Large intestine (tissue), 12 donors: ENCODE measurements at places on chromosomes 4 and X. TPM values are rescaled to one million over a fixed set of nuclear protein-coding genes. Genes with fewer than 3 reads are reported as not detected.

The RS1 gene
- polyA plus RNA-seq: 0.03 TPM

The PLXNB3 gene
- 5.0 TPM for polyA plus RNA-seq

The SH3BP2 gene
- 45.9 TPM for polyA plus RNA-seq

- no peak for DNase-seq
These were observed 1341.7 kb downstream of the PCDH7 start for GRCh38 chr4:32061916-32062315.

DNA sequence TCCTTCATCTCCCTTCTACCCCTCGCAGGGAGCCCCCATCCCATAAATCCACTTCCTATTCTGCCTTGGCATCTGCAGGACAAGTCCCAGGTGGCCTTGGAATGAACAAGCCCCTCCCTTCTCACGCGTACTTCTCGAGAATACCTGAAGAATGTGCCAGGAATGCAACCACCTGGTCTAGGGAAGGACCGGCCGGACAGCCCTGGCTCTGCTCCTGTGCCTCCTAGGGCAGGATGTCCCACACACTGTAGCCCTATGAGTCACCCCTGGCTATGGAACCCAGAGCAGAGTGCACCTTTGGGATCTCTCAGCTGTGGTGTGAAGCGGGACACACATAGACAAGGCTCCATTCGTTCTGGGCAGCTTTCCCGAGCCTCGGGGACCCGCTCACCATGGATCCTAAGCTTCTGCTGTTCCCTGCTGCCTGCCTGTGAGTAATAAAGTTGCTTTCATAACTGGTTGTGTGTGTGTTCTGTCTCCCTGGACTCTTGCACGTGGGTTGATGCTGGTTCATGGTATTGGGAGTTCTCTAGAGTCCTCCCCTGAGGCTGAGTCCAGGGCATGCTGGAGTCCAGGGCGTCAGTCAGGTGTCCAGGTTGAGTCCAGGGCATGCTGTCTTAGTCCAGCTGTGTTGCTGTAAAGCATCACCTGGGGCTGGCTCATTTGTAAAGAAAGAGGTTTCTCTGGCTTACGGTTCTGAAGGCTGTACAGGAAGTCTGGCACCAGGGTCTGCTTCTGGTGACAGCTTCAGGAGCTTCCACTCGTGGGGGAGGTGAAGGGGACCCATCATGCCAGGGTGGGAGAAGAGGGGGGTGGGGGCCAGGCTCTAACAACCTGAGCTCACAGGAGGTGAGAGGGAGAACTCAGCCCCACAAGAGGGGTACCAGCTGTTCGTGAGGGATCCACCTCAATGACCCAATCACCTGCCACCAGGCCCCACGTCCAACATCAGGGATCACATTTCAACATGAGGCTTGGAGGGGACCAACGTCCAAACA is 7.4 kb upstream of the PDE6B start:
- no peak for DNase-seq

- DNase-seq: no peak
These were observed 7.3 kb downstream of the TMEM154 start for GRCh38 chr4:152672206-152673092.

DNA sequence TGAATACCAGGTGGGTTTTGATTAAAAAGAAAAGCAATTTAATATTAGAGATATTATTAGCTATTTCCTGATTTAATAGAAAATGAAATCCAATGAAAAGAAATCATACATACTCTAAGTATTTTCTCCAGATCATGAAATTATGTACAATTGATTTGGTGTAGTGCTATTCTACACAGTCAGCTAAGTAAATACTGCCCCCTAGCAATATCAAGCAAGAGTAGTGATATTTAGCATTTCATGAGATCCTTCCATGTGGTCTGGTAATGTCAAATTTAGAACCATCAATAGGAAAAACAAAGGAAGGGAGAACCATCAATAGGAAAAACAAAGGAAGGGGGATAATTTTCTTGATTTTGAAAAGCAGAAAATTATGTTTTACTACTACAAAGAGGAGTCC is 114.6 kb downstream of the TBCK start:
- DNase-seq: no peak

DNA sequence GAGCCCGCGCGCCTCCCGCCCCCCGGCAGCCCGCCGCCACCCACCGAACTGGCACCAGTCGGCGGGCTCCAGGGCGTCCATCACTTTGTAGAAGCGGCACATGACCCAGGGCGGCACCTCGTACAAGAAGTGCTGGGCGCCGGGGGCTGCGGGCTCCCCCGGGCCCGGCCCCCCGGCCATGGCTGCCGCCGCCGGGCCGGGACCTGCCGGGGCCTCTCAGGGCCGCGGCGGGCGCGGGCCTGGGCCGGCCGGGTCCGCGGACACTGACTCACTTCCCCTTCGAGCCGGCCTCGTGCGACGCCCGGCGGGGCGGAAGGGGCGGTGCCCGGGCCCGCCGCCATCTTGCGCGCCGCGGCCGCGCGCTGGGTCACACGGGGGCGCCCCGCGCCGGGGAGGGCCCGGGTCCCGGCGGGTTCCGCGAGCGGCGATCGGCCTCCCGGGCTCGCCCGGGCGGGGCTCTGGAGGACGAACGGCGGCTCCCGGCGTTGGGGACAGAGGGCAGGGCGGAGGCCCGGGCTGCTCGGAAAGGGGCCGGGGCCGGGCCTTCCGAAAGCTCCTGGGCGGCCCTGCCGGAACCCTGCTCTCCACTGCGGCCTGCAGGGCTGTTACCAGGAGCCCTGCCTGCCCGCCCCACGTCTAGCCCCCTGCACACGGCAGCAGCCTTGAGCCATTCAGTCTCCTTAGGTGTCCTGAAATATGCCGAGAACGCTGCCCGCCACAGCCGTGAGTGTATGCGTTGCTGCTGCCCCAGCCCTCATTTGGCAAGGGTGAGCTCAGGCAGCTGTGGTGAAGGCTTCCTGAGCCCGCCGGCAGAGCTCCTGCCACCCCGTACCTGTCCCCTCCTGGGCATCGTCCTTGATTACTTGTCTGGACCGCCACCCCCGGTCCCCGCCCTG is at the start of gene IRAK1:
Gene IRAK1 (minus strand): TSS at position 270 of the 896 bp plus-strand sequence. CDS start 90 bp downstream, at position 180.
- peak; percentile 25 for DNase-seq

DNA sequence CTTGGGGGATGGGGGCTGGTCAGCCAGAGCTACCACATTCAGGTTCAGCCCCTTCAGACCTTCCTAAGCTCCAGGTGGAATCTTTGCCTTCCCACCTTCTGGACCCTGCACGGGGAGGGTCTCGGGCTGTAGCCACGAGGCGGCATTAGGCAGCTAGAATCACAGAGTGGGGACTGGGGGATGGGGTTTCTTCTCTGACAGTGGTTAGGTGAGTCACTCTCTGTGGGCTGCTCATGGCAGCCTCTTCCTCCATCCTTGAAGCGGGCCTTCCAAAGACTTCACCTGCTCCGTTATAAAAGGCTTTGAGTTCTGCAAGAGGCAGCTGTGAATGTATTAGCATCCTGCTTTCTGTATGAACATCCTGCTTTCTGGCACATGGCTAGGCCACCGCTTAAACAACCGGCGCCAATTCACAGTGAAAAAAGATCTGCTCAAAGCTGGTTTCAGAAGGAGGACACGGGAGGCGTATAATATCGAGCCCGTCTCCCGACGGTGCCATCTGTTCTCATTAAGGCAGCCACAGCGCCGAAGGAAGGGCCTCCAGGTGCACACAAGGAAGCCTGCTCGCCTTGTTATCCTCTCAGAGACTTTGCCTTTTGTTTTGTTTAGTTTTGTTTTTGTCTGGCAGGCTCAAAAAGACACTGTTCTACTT is 74.3 kb upstream of the IGFBP7 start:
- DNase-seq: no peak

- DNase-seq: no peak
These were observed 38.8 kb downstream of the MSN start for GRCh38 chrX:65706041-65706828.

DNA sequence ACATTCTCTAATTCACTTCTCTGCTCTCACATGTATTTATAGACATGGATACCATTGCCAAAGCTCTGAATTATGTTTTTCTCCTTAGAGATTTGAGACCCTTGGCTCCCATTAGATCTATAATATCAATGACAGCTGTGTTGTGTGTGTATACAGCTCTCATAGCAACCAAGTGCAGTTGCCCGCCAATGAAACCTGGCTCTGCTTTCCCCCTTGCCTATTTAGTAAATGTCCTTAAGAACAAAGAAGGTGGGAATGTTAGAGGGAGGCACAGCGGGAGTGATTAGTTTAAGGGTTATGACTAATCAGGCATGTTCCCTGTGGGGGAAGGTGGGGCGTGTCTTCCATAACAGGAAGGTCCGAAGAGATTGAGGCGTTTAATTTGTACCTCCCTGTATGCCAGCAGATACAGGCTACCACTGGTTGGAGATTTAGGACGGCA is 100.5 kb upstream of the TBC1D9 start:
- DNase-seq: peak; percentile 34

DNA sequence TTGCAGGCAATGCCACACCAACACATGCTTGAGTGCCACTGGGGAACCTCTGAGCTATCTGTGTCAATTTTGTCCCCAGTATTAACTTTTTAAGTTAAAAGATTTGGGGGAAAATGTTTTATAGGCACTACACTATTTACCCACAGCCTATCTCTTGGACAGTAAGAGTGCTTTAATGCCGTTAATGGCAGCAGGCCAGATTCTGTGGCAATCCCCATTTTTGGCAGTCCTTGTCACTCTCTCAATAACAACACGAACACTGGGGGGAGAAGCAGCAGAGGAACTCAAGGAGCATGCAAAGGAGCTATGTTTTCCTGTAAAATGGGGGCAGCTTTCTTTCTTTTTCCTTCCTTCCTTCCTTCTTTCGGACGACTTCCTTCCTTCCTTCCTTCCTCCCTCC is 168.6 kb downstream of the NSUN7 start:
- DNase-seq: no peak

GRCh38 chr4:41613821-41614220 is 75.9 kb downstream of the LIMCH1 start:
- no peak for DNase-seq

GRCh38 chr4:61373901-61374440 is 173.8 kb downstream of the ADGRL3 start:
- no peak for DNase-seq

- no peak for DNase-seq
These were observed 514.1 kb upstream of the INTU start for GRCh38 chr4:127118681-127119080.

- DNase-seq: no peak
These were observed 22.3 kb downstream of the QRFPR start for GRCh38 chr4:121358473-121358872.

GRCh38 chr4:24274381-24274941 is 309.9 kb downstream of the DHX15 start:
- no peak for DNase-seq

GRCh38 chr4:3498901-3499510 is 33.2 kb downstream of the LRPAP1 start:
- no peak for DNase-seq

DNA sequence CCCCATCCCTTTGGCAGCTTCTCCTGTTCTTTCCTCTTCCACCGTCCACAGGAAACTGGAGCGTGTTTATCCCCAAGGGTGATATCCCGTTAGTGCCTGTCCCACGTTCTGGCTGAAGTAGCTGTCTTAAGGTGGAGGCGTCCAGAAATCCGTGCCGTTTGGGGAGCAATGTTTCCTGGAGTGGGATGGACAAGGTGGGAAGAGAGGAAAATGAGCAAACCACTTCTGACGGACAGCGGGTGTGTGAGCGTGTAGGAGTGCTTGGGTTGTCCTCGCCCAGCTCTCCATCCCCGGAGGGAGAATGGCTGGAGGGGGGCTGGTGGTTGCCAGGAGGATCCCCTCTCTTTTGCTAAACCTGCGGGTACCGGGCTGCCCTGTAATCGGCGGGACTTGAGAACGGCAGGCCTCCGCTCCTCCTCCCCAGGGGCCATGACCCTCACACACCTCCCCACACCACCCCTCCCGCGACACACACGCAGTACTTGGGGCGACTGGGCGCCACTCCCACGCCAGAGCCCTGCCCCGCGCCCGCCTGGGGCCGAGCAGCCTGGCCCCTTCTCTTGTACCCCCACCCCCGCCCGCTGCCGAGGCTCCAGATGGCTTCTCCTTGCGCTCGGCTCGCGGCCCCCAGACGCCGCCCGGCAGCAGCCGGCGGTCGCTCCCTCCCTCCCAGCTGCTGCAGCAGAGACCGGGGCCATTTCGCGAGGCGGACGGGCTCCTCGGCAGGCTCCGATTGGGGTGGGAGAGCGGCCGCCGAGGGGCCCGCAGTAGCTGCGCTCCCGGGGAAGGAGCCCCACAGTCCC is 13.9 kb upstream of the PRDM8 start:
- DNase-seq: peak; percentile 11

GRCh38 chr4:184096561-184097240 is 121.0 kb downstream of the ENPP6 start:
- DNase-seq: no peak

DNA sequence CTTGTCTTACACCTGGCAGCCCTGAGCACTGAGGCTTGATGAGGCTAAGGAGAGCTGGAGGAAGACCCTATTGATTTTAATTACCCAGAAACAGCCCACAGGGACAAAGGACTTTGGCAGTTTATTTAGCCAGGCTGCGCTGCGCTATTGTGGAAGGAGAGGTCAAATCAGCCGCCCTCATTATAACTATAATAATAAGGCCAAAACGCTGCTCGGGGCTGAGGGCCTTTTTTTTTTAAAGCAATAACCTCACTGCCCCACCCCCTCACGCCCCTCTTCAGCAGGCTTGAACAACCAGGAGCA is 60.6 kb upstream of the NKX1-1 start:
- no peak for DNase-seq

GRCh38 chr4:19512086-19512485 is 739.6 kb upstream of the SLIT2 start:
- no peak for DNase-seq

DNA sequence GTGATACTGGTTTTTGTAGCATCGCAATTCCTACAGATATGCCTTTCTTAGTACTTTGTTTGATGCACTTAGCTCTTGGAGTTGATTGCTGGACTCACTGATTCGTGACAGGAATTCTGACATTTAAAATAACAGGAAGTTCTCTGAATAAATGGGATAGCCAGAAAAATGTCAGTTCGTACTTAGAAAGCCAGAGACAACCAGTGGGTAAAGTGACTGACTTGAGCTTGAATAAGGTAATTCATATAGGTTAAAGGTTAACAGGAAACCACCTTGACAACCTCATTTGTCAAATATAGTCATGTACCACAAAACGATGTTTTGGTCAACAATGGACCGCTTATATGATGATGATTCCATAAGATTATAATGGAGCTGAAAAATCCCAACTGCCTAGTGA is 181.4 kb downstream of the RPA4 start:
- no peak for DNase-seq

DNA sequence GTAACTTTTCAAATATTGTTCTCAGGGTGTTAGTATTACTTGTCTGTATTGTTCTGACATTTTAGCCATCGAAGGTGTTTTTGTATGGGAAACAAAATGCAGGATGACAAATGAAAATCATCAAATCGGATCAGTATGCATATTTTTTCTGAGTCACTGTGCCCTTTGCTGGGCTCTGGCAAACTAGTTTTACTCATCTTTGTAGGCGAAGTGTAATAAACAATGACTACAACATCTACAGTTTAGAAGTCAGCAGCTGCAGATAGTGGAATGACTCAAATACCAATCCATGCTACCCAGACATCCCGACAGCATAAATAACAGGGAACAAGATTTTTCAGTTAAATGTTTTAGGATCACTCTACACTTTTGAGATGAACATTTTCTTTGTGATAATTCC is 557.3 kb upstream of the TENM3 start:
- DNase-seq: no peak

DNA sequence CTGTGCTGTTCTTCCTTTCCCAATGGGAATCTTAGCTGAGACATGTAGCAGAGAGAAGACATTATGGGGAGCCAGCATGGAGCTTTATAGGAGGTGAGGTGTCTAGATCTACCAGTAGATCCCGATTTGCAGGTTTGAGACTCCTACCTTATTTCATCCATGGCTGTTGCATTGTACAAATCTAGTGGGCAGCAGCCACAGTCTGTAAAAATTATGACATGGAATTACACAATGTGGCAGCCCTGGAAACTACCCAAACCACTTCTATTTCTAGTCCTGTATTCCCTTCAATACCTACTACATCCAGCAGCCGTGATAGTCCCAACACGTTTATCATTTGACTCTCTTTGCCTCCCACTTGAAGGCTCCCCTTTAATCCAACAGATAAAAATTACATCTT is 8.1 kb downstream of the ATP7A start:
- no peak for DNase-seq
